ENCODE measurements at places on chromosomes 4 and X. TPM values are rescaled to one million over a fixed set of nuclear protein-coding genes. Genes with fewer than 3 reads are reported as not detected.

Gene CFI
- not detected for total RNA-seq

Gene S100P
- total RNA-seq = not detected

Gene XAGE1A
- not detected for total RNA-seq

Gene CTAG1B
- not detected for total RNA-seq

Gene AIFM1
- total RNA-seq = 36.0 TPM

Gene OR13H1
- total RNA-seq = not detected

Gene RBPJ
- total RNA-seq = 56.2 TPM

Gene RASSF6
- not detected for total RNA-seq

Gene MYOZ2
- total RNA-seq = 0.32 TPM

Gene LRBA
- 12.3 TPM for total RNA-seq

Gene MEPE
- not detected for total RNA-seq

Gene PNCK
- total RNA-seq = 0.38 TPM

Gene CCNG2
- total RNA-seq = 15.6 TPM

Gene MAP7D2
- total RNA-seq = 0.05 TPM

DNA sequence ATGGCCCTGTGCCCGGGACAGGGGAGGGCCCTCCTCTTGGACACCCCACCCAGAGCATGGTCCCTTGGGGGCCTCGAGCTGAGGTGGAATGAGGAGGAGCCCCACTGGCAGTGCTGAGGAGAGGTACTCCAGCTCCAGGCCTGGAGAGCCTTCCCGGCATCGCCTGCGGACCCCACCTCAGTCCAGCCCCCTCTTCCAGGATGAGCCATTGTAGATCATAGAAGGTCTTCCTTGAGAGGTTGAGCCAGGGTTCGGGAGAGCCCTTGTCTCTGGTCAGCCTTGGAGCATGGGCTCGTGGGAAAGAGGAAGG lies 16.9 kb downstream of the SMIM10L2A start:
- DNase-seq = no peak

DNA sequence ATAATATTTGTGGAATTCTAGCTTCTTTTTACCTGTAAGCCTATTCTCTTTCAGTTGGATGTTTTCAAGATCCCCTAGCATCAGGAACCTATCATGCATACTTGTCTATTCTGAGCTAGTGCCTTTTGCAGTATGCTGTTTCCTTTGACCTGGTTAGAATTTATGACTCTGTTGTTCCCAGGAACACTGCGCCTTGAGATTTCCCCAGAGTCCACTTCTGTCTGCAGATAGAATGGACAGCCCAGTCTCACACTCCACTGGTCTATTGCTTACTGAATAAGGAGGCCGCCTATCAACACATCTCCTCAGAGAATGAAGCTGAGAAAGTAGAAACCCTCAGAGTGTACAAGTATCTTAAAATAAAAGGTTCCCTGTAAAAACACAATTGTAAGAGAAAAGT lies 465.1 kb upstream of the GALNTL6 start:
- DNase-seq = no peak

DNA sequence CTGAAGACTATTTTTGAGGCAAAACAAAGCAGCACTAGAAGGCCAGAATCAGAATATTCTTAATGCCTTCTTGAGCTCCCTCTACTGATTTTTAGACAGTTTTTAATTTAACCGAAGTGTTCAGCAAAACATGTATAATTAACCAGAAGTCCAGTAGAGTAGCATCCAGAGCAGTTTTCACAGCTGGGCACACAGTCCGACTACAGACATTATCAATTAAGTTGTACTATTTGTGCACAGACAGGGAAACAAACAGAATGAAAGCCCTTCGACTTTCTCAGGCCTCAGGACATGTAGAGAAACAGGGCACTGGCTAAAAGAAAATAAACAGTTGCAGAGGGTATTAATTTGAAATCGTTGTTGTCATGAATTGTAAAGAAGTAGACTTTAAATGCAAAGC lies 11.9 kb downstream of the FSTL5 start:
- DNase-seq = no peak

- no peak for DNase-seq
Measured at GRCh38 chr4:174521800-174522182, 497 bp downstream of the HPGD start.

DNA sequence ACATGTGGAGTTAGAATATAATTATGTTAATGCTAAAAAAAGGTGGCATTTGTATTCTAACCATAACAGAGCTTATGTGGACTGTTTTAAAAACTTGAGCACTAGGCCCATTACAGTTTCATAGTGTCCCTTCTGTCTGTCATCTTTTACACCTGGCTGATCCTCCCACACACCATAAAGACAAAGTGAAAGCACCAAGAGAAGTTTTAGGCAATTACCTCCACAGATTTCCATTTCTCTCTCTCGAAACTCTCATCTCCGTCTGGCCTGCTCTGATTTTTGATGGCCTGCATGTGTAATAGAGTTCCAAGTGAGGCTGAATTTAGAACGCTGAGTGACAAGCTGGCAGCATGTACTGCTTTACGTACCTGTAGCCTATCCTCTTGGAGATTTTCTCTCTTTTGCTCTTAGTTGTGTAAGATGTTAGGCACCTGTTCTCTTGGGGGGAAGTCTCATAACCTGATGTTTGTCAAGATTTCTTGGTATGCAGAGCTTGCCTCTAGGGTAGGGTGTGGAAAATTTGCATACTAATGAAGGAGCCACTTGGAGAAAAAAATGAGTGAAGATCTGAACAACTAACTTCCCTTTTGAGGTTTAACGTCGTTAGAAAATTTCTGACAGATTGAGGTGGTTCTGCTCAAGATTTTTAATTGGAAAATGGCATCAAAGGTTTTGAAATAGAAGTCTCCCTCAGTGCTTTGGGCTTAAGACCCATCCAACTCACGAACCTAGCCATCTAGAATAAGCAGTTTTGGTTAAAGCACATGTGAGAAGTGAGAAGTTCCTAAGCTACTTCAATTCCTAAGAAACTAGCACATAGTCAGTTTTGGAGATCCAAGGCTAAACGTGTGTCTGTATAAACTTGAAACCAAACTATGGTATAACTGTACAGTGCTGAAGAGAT lies 57.6 kb upstream of the RAP1GDS1 start:
- DNase-seq = no peak

DNA sequence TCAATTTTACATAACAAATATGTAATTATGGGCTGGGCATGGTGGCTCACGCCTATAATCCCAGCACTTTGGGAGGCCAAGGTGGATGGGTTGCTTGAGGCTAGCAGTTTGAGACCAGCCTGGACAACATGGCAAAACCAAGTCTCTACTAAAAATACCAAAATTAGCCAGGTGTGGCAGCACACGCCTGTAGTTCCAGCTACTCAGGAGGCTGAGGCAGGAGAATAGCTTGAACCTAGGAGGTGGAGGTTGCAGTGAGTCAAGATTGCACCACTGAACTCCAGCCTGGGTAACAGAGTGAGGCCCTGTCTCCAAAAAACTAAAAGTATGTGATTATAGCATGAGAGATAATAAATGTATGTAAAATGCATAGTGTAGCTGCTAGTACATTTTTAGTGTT lies 229.0 kb downstream of the PPARGC1A start:
- no peak for DNase-seq

GRCh38 chr4:76690011-76690905 lies 207.7 kb downstream of the SOWAHB start:
- peak; percentile 56 for DNase-seq

DNA sequence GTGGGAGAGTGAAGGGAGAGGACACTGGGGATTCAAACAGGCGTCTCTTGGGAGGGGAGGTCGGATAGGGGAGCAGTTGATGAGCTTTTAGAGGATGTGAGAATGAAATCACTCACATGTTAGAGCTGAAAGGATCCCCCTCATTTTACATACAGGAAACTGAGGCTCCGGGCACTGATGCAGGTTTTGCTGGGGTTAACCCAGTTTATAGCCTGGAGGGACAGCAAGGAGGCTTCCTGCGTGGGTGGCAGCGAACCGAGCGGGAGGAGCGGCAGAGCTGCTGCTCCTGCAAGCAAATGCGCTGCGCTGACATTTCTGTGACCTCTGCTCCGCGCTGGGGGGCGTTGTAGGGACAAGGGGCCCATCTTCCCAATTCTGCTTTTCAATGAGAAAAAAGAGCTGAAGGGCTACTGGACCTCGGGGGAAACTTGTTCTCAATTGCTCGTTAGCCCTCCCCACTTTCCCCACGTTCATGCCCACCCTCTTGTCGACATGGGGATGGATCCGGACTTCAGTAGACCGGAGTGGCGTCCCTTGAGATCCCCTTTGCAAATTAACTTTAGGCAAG lies 1.2 kb upstream of the NEUROG2 start:
- no peak for DNase-seq

- no peak for DNase-seq
Measured at GRCh38 chr4:125620066-125620860, 305.5 kb downstream of the FAT4 start.

DNA sequence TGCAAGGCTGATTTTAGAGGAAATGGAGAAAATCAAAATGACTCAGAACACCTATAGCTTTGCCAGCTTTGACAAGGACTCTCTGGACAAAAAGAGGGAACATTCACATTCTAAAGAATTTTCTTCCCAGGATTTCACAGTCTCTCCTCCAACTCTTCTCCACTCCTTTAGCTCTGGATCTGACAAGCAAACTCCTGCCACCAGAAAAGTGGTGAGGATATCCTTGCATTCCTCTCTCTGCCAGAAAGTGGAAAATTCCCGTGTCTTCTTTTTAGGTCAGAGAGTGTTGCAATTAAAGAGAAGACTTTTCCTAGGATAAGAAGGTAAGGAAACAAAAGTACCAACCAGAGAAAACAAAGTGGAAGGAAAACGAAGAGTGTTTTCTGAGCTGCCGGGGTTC lies 16.1 kb upstream of the PDGFRA start:
- no peak for DNase-seq

- peak; percentile 17 for DNase-seq
Measured at GRCh38 chr4:24583451-24584210, 723 bp downstream of the DHX15 start.

DNA sequence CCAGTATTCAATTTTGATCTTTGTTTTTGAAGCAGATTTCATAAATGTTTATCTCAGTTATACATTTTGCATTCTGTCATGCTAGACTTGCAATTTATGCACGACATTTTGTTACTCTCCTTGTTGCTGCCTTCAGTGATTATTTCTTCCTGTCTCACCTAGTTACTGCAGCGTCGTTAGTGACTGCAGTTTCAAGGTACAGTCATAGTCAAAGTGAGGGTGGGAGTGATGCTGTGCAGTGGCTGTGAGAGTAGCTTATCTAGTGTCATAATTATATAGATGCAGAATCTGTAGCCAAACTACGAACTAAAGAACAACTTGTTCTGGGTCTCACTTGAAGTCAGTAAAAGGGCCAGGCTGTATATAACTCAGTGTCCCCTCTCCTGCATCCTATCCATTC lies 69.8 kb downstream of the GPR101 start:
- DNase-seq = no peak

DNA sequence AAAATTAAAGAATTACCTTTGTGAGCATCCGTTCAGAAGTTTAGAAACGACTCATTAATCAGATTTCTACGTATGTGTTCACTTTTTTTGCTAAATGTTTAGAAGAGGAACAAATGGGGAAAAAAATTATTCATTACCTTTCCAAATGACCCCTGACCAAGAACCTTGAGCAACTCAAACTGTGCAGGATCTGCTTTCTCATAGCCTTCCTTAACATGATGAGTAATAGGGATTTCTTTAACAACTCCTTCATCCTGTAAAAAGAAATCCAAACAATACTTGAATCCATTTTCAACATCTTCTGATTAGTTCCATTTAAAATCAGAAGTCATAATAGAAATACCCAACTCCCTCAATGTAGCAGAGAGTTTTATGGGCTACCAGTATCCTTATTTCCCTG lies 32.1 kb downstream of the RPS6KA6 start:
- DNase-seq = no peak

DNA sequence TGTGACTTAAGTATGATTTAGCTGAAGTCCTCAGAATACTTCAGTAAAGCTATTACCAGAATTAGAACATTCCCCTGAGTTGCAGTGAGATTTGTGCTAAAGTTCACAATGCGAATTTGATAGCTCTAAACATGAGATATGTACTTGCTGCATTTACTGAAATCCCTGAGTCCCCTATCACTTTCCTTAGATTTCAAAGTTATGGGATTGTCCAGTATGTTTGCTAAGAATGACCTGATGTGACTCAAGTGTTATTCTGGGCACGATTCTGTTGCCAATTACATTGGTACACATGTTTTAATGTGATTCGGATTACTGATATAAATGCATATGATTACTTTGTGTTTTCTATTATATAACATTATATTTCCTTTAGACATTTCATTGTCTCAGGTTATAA lies 91.3 kb upstream of the AMOT start:
- DNase-seq = no peak

GRCh38 chr4:76074468-76074867 lies at the start of gene ART3:
ART3 (plus strand) TSS chr4:76074709; CDS start chr4:76075890, 1,181 bp downstream.
- no peak for DNase-seq

- no peak for DNase-seq
Measured at GRCh38 chr4:7421356-7422150, 13.2 kb downstream of the PSAPL1 start.

DNA sequence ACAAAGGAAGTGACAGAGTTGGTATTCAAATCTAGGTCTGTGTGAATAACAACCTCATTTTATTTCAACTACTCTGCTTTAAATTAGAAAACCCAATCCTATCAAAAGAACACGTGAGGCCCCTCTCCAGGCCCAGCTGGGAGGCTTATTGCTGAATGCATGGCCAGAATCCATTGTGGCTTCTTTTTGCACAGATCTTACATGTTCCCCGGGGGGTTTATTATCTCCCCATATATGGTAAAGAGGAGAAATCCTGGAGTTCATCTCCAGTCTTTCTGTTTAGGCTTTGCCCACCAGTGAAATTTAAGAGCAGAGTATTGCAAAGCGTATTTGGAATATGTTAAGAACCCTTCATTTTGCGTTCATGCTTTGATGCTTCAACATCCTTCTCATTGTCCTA lies 655.6 kb downstream of the IL1RAPL1 start:
- no peak for DNase-seq

- no peak for DNase-seq
Measured at GRCh38 chr4:52933738-52934137, 71.6 kb downstream of the RASL11B start.

DNA sequence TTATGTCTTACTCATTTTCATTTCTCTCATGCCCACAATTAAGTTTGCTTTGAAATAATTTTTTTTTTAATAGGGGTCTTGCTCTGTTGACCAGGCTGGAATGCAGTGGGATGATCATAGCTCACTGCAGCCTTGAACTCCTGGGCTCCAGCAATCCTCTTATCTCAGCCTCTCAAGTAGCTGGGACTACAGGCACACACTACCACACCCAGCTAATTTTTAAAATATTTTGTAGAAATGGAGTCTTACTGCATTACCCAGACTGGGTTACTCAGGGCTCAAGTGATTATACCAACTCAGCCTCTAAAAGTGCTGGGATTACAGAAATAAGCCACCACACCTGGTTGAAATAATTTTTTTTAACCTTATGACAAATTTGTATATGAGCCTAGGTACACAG lies 19.2 kb upstream of the MAB21L2 start:
- DNase-seq = no peak

DNA sequence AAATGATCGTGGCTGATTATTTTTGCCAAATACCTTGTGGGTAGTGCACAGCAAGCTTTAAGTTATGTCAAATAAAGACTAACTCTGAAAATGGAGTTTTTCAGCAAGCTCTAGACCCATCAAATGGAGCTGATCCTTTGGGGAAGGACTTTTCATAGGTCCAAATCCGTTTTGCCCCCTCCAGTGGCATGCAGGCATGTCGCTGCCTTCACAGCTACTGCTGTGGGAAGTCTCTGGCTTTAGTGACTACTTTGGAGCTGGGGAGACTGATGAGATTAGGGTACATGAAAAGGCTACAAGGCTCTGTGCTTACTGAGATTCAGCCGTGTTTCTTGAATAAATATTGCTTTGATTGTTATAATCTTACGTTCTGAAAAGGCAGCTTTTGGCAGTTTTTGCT lies 106.6 kb upstream of the HS3ST1 start:
- DNase-seq = no peak

Measured in HFFc6 (cell line).